ENCODE measurements at places on chromosomes 16 and 17.
A peak's percentile ranks its signal among the peaks of the same experiment; 100 is the strongest.

- no peak for DNase-seq
These were observed 3.5 kb upstream of the UQCC4 start for GRCh38 chr16:1424028-1424427.

DNA sequence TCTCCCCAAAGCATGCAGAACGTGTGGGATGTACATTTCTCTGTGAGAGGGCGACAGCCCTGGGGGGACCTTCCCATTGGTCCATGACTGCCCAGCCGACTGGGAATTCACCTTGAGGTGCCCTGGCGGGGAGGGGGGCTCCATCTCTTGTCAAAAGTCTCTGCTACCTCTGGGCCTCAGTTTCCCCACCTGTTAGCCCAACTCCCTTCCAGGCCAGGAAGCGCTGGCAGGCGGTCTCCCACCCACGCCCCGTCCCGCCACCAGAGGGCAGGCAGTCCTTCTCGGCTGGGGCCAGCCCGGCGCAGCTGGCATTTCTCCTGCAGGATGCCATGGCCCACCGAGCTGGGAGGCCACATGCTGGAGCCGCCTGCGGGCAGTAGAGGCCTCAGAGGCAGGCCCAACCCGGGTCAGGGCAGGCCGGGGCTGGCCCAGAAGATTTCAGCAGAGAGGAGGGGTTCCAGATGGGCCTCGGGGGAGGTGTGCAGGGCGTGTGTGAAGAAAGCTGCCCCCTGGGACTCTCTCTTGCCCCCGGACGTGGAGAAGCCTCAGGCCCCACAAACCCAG, 16.6 kb downstream of the CD7 start:
- DNase-seq = peak; percentile 74

DNA sequence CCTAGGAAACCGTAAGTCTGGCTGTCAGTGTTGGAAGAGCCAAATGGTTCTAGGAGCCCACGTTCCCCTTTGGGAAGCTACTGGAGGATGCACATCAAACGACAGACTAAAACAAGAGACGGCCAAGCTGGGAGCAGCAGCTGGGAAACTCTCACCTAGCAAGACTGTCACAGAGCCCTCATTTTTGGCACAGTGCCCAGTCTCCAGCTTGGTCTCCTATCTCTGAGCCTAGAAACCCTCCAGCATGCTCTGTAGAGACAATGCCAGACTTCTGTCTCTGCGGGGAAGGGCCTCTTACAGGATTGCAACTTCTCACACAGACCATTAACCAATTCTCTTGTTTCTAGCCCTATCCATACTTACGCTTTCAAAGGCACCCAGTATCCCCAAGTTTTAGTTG, 23.5 kb downstream of the GTF3C1 start:
- peak; percentile 82 for DNase-seq

- DNase-seq = no peak
These were observed 45.6 kb downstream of the KNOP1 start for GRCh38 chr16:19672378-19672777.

DNA sequence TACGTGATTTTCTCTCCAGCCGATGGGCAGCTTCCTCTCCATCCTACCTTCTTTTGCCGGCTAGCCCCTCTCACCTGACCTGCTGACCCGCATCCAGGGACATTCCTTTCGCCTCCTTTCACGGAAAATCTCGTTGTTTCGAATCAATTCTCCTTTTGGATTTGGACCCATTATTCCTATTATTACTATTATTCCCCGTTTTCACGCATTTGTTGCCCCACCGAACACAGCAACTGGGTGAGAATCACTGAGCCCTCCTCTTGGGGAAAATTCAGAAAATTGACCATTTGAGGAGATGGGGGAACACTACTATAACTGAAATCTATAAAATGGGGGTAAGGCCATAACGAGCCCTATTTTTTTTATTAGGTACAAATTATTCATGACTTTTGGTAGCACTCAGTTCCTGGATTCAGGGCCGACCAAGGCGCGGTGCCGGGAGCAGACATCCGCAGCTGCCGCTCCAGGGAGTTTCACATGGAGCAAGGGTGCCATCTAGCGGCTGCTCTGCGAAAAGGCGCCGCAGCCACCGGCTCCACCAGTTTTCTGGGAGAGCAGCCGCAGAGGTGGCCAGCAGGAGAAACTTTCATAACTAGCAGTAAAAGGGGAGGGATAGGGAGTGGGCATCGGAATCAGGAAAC, 3.3 kb upstream of the HOXB8 start:
- DNase-seq = peak; percentile 88

- DNase-seq = no peak
These were observed 24.2 kb upstream of the HS3ST3B1 start for GRCh38 chr17:14276535-14277250.

- DNase-seq = peak; percentile 69
These were observed 30.1 kb downstream of the GNGT2 start for GRCh38 chr17:49180303-49180702.

DNA sequence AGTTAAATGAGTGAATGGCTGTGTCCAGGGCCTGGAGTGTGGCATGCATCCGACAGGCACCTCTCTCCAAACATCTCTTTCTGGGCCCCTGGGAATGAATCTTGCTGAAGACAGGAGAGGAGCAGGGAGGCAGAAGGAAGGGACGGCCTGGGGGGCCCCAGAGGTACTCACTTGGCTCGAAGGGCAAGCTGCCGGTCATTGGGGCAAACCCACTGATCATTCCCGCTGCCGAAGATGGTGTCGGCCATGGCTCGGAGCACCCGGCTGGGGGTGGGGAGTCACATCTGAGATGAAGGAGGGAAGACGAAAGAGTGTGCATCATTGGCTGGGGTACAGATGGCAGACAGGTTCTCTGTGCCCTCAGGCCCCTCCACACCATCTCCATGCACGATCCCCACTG, 25.3 kb downstream of the RPH3AL start:
- DNase-seq = no peak

DNA sequence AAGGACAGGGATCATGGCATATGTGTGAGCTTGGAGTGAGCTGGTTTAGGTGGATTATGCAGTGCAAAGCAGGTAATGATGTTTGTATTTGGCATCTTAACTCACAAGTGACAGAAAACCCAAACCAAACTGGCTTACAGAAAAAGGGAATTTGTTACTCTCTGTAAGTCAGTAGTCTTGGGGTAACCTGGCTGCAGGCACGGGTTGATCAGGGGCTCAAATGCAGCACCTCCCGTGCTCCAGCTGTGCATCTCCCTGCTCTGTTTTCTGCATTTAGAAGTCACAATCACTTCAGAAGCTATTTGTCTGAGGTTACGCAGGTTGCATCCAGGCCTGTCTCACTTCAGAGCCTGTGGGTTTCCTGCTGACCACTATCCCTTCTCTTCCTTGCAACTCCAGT, 354.3 kb downstream of the CPPED1 start:
- DNase-seq = no peak

GRCh38 chr16:2856686-2857450, 1.1 kb downstream of the PRSS22 start:
- no peak for DNase-seq

- DNase-seq = no peak
These were observed 10.1 kb upstream of the MRPL38 start for GRCh38 chr17:75914643-75915267.

GRCh38 chr17:40075201-40075941, 12.6 kb downstream of the THRA start:
- DNase-seq = peak; percentile 89

- DNase-seq = no peak
These were observed 3.5 kb upstream of the ACSM3 start for GRCh38 chr16:20760346-20760745.

- no peak for DNase-seq
These were observed 18.5 kb upstream of the KCTD5 start for GRCh38 chr16:2663553-2664546.

DNA sequence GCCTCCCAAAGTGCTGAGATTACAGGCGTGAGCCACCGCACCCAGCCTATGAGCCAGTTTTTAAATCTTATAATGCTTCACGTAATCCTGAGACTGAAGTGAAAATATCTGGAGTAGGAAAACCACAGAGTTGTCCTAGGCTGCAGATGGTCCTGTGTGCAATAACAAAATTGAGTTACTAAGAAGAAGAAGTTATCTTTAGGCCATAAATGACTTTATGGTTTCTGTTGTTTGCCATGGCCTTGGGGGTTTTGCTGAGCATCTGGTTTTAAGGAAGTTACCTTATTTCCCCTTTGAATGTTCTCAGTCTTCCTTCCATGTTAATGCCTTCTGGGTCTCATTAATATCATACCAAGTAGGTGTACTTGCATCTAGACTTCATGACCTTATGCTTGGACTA, 16.5 kb downstream of the NMT1 start:
- DNase-seq = no peak

DNA sequence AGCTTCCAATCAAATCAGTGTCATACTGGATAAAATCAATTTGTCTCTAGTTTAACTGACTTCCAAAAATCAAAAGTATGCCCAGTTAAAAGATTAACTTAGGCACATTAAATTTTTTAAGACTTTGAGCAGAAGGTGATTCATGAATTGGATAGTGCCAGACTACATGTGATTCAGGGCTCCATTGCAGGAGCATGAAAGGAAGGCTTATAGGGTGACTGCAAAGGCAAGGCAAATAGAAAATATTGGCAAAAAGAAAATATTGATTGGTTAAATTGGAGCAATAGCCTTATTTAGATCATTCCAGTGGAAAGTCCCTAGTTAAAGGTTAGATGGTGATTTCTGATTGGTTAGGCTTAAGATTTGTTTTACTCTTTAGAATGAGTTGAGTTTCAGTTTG, 223.9 kb upstream of the ERCC4 start:
- no peak for DNase-seq

- no peak for DNase-seq
These were observed 2.9 kb downstream of the RGS11 start for GRCh38 chr16:272633-273546.

GRCh38 chr16:24996301-24996700, 18.9 kb downstream of the ARHGAP17 start:
- DNase-seq = no peak

DNA sequence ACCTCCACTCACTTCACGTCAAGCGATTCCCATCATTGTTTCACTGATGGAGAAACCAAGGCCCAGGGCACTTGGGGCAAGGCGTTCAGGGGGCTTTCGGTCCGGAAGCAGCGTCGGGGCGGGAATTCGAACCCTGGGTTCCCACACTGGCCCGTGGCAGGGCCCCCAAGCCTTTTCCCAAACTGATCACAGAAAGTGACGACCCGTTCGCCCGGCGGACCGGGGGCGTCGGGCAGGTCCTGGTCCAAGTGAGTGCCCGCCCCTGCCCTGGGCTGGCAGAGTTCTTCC, 856 bp upstream of the MON1B start:
- peak; percentile 25 for DNase-seq

DNA sequence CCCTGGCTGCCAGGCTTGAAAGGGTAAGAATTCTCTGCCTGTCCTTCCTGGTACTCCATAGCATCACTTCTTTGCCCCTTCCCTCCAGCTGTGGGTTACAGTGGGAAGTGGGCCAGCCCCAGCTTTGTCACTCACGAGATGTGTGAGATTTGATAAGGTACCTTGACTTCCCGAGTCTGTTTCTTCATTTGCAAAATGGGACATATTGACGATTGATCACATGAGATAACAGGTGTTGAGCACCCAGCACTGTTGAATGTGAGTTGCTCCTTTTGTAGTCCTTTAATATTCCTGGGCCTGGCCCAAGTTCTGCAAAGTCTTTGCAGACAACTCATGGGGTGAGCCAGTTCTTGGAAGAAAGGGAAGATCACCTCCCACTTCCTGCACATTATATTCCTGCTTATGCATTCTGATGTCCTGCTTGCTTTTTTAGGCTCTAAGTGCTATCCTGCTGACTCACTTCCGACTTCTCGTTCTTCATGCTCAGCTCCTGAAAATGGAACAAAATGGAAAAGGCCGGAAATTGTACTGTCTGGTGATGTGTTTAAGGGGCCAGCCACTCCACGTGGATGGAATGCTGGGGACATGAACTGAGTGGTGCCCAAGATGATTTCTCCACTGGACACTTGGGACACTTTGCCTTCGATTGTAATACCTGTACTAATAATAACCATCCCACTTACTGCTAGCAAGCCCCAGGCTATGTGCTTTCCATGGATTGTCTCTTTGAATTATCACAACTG, 8.3 kb upstream of the NLK start:
- DNase-seq = peak; percentile 30

DNA sequence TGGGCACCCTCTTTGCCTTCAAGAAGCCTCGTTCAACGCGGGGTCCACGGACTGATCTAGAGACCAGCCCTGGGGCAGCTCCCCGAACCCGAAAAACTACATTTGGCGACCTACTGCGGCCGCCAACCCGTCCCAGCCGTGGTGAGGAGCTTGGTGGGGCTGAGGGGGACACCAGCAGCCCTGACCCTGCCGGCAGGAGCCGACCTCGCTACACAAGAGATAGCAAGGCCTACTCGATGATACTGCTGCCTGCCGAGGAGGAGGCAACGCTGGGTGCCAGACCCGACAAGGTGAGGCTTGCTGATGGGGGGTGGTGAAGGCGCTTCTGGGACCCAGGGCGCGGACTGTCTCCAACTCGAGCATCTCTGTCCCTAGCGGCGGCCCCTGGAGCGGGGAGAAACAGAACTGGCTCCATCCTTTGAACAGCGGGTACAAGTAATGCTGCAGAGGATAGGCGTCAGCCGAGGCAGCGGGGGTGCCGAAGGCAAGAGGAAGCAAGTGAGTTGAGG, 5.6 kb downstream of the ACD start:
- no peak for DNase-seq

DNA sequence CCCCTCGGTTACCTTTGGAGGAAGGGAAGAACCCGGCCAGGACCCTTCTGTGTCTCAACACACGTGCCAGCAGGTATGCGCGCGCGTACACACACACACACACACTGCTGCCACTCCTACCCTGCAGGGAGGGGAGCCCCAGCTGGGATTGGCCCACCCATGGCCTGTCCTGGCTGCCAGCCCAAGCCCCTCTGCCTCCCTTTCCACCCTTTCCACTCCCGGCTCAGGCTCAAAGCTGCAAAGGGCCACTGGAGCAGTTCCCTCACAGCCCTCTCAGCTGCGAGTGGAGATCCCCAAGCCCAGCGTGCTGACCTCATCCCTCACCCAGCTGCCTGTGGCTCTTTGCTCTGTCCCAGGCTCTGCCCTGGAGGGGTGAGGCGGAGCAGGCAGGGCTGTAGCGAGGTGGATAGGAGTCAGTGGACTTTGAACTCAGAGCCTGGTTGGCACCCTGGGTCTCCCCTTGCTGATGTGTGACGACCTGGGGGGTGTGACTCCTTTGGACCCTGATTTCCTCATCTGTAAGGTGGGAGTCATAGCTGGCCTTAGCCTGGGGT, 14.5 kb downstream of the KIF19 start:
- peak; percentile 74 for DNase-seq
